Stimulated activated CD4-positive, alpha-beta T cell treated with anti-CD3 and anti-CD28 coated beads, TNF-alpha, amount 100 ng/mL, for 1 hour (primary cell): ENCODE measurements at places on chromosomes 2 and 18.

DNA sequence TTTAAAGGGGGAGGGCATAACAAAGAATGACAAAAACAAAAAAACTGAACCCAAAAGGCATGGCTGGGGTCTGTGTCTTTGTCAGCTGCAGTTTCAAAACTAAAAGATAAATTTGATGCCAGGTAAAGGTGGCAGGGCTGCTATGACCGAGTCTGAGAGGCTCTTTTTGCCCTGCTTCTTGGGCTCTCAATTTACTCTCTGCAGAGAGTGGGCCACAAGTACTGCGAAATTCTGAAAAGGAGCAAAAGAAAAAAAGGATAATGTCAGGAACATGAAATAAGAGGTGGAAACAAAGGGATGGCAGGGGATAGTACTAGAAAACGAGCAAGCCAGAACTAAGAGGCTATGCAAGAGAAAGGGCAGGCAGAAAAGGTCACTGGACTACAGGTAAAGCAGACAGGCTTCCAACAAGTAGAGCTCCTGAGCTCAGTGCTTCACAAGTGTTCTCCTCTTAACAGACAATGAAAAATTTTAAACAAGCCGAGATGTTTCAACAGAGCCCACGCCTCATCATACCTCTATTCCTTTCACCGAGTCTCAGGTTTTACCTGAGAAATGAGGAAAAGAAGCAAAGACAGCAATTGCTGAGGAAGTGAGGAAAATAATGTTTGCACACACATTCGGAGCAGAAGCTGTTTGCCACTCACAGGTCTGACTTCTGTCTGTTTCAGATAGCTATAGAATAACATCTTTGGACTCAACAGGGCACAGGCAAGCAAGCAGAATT lies 7.3 kb downstream of the IRS1 start:
- DNase-seq = no peak

DNA sequence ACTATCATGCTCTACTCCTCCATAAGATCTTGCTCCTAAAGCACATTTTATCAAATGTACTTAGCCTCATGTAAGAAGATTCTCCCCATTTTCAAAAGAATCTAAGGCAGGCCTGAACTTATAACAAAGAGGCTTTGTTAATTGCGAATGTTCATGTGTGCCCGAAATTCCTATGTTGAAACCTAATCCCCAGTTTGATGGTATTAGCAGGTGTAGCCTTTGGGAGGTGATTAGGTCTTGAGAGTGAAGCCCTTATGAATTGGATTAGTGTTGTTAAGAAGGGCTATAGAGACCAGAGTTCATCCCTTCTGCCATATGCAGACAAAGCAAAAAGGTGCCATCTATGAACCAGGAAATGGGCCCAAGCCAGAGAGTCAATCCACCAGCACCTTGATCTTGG lies 234.5 kb downstream of the PAX3 start:
- no peak for DNase-seq

- no peak for DNase-seq
Measured at GRCh38 chr18:10293966-10294365, 160.5 kb upstream of the APCDD1 start.

DNA sequence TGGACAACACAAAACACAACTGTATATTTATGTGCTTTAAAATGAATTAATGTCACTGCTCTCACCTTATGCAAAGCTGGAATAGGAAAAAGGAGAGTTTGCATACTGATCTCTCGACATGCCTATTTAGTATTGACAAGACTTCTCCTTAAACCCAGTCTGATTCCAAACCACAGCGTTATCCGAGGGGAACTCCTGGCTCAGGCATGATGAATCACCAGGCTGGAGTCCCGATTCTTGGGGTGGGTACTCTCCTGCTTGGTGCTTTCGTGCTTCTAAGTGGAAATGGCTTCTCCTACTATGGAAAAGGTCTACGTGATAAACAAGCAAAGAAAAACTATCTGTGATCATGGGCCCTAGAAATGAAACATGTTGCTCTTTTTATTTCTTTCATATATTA lies 88.9 kb upstream of the SLC35G4 start:
- no peak for DNase-seq

GRCh38 chr2:27723372-27724144 lies 48.0 kb upstream of the MRPL33 start:
- no peak for DNase-seq

- no peak for DNase-seq
Measured at GRCh38 chr2:217270485-217271121, 410.7 kb upstream of the TNP1 start.

GRCh38 chr2:239132156-239132709 lies 268.6 kb downstream of the HDAC4 start:
- no peak for DNase-seq

DNA sequence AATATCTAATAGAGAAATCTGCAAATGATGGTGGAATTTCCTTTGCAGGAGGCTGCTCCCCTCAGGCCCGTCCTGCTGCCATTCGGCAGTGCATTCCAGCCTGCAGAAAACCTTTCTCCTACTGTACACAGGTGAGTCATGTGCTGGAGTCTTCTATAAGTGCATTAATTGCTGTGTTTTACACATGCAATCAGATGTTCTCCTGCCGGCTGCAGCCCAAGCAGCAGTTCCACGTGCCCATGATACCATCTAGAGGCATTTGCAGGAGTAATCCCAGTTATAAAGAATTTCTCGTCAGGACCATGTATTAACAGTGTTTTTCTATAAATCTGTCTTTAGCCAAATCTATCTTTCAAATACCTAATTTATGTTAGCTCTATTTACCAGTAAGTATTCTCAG lies 304.7 kb upstream of the HNMT start:
- no peak for DNase-seq

- no peak for DNase-seq
Measured at GRCh38 chr18:3603421-3604234, 153.7 kb downstream of the TGIF1 start.

GRCh38 chr18:48553236-48553635 lies 14.4 kb downstream of the CTIF start:
- DNase-seq = no peak

GRCh38 chr2:33115196-33115595 lies 168.4 kb downstream of the LTBP1 start:
- no peak for DNase-seq
